Effector CD4-positive, alpha-beta T cell (primary cell): ENCODE measurements at places on chromosomes 3 and 15.

DNA sequence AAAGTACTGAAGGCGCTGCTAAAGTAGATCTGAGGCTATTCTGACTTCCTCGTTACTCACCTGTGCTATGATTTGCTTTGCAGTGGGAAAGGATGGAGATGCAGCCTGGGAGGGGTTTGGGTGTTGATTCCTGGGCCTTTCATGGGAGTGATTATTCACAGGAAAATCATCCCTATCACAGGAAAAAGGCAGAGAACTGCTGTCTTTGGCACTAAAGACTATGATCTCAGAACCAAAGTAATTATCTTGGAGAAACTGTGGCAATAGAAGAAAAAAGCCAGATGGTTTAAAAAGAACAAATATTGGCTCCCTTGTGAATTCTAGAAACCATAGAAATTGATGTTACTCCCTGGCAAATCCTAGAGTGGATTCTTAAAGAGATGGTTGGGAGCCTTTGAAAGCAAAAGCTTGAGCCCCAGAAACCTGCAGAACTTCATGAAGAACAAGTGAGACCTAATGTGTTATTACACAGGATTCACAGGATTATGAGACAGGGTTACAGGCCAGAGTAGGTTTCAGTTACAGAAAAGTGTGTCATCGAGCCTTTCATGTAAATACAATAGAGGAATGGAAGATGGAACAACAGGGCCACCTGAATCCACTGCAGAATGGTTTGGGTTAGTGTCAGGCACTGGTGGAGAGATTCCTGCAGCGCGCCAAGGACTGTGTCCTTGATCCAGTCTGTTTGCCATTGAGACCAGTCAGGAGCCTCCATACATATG lies 85.7 kb downstream of the OXNAD1 start:
- DNase-seq, result no peak

- no peak for DNase-seq
These were observed 34.1 kb upstream of the KLF13 start for GRCh38 chr15:31292391-31293015.

- DNase-seq, result no peak
These were observed 26.2 kb upstream of the LRRC3B start for GRCh38 chr3:26596335-26596734.

DNA sequence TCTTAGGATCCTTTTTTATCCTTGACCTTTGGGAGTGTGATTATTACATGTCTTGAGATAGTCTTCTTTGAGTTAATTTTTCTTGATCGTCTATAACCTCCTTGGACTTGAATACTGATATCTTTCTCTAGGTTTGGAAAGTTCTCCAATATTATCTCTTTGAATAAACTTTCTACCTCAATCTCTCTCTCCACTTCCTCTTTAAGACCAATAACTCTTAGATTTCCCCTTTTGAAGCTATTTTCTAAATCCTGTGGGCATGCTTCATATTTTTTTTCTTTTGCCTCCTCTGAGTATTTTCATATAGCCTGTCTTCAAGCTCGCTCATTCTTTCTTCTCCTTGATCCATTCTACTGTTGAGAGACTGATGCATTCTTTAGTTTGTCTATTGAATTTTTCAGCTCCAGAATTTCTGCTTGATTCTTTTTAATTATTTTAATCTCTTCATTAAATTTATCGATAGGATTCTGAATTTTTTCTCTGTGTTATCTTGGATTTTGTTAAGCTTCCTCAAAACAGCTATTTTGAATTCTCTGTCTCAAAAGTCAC lies 12.1 kb downstream of the USF3 start:
- DNase-seq, result no peak

DNA sequence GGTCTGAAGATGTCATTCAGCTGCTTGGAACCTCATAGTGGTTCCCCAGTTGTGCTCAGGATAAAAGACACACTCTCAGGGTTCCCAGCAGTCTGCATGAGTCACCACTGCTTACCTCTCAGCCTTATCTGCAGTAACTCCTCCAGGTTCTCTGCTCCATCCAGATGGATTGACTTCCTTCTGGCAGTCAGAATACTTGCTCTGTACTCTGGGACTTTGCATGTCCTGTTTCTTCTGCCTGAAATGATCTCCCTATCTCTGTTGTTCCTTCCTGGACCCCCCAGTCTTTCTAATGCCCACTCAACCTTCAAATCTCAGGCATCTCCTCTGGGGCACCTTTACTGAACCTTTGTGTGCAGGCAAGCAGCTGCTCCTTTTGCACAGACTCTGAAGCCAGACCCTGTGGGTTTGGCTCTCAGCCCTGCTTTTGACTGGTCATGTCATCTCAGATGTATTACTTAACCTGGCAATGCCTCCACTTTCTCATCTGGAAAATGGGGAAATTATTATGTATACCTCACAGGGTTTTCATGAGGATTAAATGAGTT lies 38.4 kb downstream of the ITPR1 start:
- DNase-seq, result no peak

DNA sequence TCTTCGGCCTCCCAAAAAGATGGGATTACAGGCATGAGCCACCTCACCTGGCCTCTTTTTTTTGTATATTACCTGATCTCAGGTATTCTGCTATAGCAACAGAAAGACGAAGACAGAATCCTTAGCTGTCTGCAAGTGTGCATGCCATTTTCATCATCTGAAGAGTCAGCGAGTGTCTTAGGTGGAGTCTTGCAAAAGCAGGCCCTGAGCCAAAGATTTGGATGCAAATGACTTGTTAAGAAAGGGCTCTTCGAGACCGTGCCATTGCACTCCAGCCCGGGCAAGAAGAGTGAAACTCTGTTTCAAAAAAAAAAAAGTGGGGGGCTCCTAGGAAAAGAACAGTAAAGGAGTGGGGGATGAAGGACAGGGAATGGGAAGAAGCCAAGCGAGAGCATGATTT lies 10.2 kb upstream of the TRIM69 start:
- DNase-seq, result no peak

GRCh38 chr3:53350652-53351051 lies 3.3 kb upstream of the DCP1A start:
- no peak for DNase-seq

DNA sequence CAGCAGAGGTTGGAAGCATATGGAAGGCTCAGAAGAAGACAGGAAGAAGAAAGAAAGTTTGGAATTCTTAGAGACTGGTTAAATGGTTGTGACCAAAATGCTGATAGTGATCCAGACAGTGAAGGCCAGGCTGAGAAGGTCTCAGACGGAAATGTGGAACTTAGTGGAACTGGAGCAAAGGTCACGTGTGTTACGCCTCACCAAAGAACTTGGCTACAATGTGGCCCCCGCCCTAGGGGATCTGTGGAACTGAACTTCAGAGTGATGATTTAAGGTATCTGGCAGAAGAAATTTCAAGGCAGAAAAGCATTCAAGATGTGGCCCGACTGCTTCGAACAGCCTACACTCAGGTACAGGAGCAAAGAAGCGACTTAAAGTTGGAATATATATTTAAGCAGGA lies 83.1 kb downstream of the MYO5A start:
- no peak for DNase-seq

DNA sequence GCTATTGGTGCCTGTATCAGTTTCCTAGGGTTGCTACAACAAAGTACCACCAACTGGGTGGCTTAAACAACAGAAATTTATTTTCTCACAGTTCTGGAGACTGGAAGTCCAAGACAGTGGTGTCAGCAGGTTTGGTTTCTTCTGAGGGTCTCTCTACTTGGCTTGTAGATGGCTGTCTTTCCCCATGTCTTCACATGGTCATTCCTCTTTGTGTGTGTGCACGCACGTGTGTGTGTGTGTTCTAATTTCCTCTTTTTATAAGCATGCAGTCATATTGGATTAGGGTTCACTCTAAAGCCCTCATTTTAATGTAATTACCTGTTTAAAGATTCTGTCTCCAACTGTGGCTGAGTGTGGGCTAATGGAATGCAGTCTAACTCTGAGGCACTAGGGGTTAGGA lies 182.5 kb downstream of the SPATA16 start:
- no peak for DNase-seq

GRCh38 chr3:61483997-61484396 lies 77.4 kb upstream of the PTPRG start:
- DNase-seq, result no peak

- DNase-seq, result no peak
These were observed 31.0 kb downstream of the RNU5B-1 start for GRCh38 chr15:65335278-65336055.

DNA sequence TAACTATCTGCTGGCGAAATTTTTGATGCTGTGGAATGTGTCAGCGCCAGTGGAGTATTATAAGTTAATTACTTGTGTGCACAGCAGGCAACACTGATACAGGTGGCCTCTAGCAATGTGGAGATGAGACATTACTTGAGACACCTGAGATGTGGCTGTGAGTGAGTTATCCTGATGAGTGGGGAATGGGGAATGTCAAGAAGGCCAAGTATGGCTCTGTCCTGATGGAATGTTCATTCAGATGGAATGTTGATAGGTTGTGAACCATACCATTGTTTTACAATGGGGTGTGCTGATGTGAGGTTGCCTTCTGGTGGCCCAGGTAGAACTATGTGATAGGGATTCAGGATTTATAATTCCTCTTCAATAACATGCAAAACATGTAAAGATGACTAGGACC lies 404.8 kb downstream of the PTPRG start:
- no peak for DNase-seq

DNA sequence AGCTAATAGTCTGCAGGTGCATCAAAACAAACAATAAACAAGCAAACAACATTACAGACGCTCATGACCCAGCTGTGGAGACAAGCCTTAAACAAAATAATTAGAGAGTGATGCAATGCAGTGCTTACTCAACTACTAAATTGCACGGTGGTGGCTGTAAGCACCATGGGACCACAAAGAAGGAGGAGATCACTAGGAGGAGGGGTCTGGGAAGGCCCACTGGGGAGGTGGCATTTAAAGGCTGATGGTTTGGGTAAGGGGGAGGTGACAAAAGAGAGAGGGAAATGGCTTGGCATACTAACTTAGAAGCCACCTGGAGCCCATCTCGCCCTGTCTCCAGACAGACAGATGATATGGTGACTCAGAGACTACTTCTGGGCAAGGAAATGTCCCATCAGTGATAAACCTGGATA lies 516.7 kb downstream of the FOXP1 start:
- peak; percentile 58 for DNase-seq

- no peak for DNase-seq
These were observed 15.4 kb upstream of the KPNA1 start for GRCh38 chr3:122530164-122530563.

- no peak for DNase-seq
These were observed 3.5 kb upstream of the POPDC2 start for GRCh38 chr3:119663885-119664284.

- DNase-seq, result no peak
These were observed 506.5 kb downstream of the LPP start for GRCh38 chr3:188660415-188660814.

DNA sequence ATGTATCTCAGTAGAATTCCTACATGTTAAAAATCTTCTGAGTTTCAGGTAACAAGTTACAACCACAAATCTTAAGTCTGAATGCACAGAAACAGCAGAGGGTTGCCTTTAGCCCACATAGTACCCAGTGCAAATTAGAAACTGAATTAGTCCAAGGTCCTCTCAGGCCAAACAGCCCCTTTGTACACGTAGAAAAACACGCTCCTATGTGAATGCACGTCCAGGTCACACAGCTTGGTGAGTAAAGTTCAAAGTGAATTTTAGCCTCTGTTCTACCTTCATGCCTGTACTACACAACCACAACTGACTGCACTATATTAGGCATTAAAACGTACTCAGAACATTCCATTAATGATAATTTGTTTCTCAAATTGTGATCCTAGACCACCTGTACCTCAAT lies 46.3 kb downstream of the GYG1 start:
- no peak for DNase-seq

DNA sequence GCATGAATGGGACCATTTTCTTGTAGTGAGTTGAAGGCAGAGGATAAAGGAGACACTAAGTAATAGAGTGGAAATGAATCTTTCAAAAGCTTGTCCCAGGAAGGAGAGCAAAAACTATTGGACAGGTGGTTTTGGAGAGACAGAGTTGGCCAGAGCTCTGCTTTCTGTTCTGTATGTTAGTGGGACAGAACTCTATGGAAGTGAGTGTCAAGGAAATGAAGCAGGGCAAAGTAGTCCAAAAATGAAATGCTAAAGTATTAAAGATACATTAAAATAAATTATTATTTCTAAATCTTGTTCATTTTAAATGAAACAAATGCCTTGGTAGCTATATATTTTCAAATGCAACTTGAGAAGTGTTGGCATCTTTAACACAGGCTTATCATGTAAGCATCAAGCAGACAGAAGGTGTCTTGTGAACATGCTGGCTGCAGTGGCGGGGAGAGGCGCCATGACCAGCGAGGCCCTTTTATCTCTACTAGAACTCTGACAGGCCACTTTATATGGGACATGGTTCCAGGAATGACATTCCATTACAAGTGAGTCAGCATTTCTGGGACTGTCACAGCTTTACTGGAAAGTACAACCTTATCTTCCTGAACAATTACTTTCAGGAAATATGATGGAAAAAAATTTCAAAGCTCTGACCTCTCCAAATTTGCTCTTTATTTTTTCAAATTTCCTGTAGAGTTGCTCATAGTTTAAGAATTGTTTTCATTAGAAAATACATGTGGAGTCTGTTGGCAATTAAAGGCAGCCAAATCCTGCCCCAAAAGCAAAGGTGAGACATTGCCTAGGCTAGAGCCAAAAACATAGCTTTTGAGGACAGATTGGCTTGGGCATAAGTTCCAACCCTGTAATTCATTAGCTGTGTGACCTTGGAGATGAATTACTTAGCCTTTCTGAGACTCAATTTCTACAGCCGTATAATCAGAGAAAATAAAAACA lies 106.5 kb downstream of the ECT2 start:
- no peak for DNase-seq

GRCh38 chr3:43266995-43267394 lies 19.3 kb upstream of the SNRK start:
- no peak for DNase-seq

DNA sequence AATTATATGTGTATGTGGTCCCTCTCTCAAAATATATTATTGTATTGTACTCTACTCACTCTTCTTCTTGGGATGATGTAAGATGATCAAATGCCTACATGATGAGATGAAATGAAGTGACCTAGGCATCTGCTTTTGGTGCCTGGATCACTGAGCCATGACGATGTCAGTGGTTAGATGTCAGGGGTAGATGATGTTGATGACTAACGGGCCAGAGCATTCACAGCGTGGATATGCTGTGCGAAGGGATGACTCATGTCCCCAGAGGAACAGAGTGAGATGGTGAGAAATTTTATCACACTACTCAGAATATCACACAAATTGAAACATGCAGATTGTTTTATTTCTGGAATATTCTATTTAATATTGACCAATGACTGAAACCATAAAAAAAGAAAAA lies 233.9 kb upstream of the CADM2 start:
- DNase-seq, result no peak

DNA sequence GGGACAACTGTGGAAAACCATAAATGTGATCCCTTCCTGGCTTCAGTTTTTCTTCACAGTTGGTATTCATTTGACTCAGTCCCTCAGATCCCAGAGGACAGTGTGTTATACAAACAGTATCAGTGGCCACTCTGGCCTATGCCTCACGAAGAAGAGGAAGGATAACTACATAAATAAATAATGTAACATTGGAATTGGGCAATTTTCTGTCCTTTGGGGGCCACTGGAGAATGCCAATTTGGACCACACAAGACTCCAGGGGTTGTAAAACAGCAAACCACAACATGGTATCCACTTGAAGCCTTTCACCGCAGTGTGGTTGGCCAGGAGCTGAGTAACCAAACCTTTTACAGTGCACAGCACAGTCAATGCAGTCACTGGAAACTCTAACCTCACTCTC lies 1077.0 kb downstream of the ROBO2 start:
- DNase-seq, result no peak
